G401 (cell line): ENCODE measurements at places on chromosomes 12 and 14. TPM values are rescaled to one million over a fixed set of nuclear protein-coding genes. Genes with fewer than 3 reads are reported as not detected.

The AKAP3 gene
- 0.58 and 2.6 TPM in 2 replicates for total RNA-seq

The USP44 gene
- total RNA-seq: 0.34 and 4.2 TPM in 2 replicates

The HRK gene
- 6.2 and 8.9 TPM in 2 replicates for total RNA-seq

The INHBC gene
- total RNA-seq: not detected in 2 replicates

The SLC22A17 gene
- total RNA-seq: 21.3 and 25.9 TPM in 2 replicates

The LEMD3 gene
- 84.4 and 96.7 TPM in 2 replicates for total RNA-seq

The HOXC10 gene
- 16.7 and 48.6 TPM in 2 replicates for total RNA-seq

The GZMB gene
- total RNA-seq: not detected in 2 replicates

The IL31 gene
- total RNA-seq: not detected in 2 replicates

The TESPA1 gene
- total RNA-seq: not detected in 2 replicates

The FSCB gene
- not detected in 2 replicates for total RNA-seq

The SLC38A2 gene
- 191 and 254 TPM in 2 replicates for total RNA-seq

The C1S gene
- total RNA-seq: 3.3 and 4.1 TPM in 2 replicates

The KRT75 gene
- 0.20 and 0.43 TPM in 2 replicates for total RNA-seq
